ENCODE measurements at places on chromosomes 2 and 18.

- no peaks in the 10 kb centered on the region for H3K27me3 ChIP-seq
- no peak overlapping the region for H3K4me3 ChIP-seq
- DNase-seq, result no peak
- H3K27ac ChIP-seq, result no peak overlapping the region
- no peaks in the 10 kb centered on the region for H3K4me1 ChIP-seq
Observed at GRCh38 chr18:14940735-14941134, 192.8 kb downstream of the ANKRD30B start.

- H3K36me3 ChIP-seq, result peaks cover 42% of the 10 kb centered on the region
- no peaks in the 10 kb centered on the region for H3K4me1 ChIP-seq
- no peak for DNase-seq
- no peak overlapping the region for H3K27ac ChIP-seq
- H3K4me3 ChIP-seq, result no peak overlapping the region
- no peaks in the 10 kb centered on the region for H3K27me3 ChIP-seq
Observed at GRCh38 chr2:63310614-63311013, 260.0 kb downstream of the OTX1 start.

DNA sequence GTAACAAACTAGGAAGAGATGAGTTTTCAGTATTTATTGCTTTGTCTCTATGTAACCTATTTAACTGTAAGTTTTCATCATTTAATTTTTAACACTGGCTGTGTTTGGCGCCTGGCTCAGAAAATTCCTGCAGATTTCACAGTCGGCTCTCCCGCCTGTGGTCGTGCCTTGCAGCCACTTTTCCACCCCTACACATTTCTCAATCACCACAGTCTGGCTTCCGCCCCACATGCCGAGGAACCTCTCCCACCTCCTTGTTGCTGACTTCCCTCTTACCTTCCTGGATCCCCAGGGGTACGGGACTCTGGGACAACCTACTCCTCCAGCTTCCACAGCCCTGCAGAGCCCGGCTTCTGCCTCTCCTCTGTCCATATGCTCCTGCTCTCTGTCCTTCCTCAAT, 41.6 kb upstream of the MGAT4A start:
- peak overlapping the region; percentile 81 for H3K4me3 ChIP-seq
- no peak for DNase-seq
- no peaks in the 10 kb centered on the region for H3K36me3 ChIP-seq
- peaks cover 25% of the 10 kb centered on the region for H3K4me1 ChIP-seq

- no peaks in the 10 kb centered on the region for H3K4me1 ChIP-seq
- H3K4me3 ChIP-seq, result no peak overlapping the region
- H3K27ac ChIP-seq, result no peak overlapping the region
- DNase-seq, result no peak
Observed at GRCh38 chr2:241577413-241578122, 19.0 kb downstream of the BOK start.

- H3K27me3 ChIP-seq, result peaks cover 4% of the 10 kb centered on the region
- no peak overlapping the region for H3K27ac ChIP-seq
- no peak overlapping the region for H3K4me3 ChIP-seq
- DNase-seq, result no peak
- peaks cover 6% of the 10 kb centered on the region for H3K36me3 ChIP-seq
Observed at GRCh38 chr2:44763275-44763782, 178.2 kb upstream of the SIX3 start.

- H3K27ac ChIP-seq, result no peak overlapping the region
- H3K36me3 ChIP-seq, result peaks cover 4% of the 10 kb centered on the region
- no peak for DNase-seq
- H3K4me3 ChIP-seq, result no peak overlapping the region
Observed at GRCh38 chr2:217316743-217317142, 456.9 kb upstream of the TNP1 start.

- H3K27ac ChIP-seq, result no peak overlapping the region
- no peak for DNase-seq
- peaks cover 30% of the 10 kb centered on the region for H3K36me3 ChIP-seq
- no peak overlapping the region for H3K4me3 ChIP-seq
- no peaks in the 10 kb centered on the region for H3K27me3 ChIP-seq
- peaks cover 16% of the 10 kb centered on the region for H3K4me1 ChIP-seq
Observed at GRCh38 chr2:241706537-241706936, 4.7 kb downstream of the ING5 start.
